WTC11 (cell line): ENCODE measurements at places on chromosomes 2 and 18. TPM values are rescaled to one million over a fixed set of nuclear protein-coding genes. Genes with fewer than 3 reads are reported as not detected.

DNA sequence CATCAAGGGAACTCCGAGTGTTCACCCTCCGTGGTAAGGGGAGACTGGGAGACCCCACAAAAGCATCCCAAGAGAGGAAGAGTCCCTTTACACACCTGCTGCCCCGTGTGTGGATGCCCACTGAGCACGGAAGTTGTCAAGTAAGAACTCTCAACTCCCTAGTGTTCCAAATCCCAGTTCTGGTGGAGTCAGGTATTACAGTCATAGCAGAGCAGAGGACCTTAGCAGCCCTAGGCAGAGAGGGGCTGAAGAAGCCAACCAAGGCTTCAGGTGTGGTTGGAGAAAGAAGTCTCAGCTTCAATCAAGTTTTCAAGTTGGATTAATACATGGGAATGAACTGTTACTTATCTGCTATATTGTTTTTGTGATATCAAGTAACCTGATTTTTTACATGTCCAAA, 512.5 kb downstream of the RNF144A start:
- peaks cover 44% of the 10 kb centered on the region for H3K4me1 ChIP-seq
- no peak overlapping the region for H3K4me3 ChIP-seq
- H3K27ac ChIP-seq, result peak overlapping the region; percentile 98
- DNase-seq, result no peak
- H3K27me3 ChIP-seq, result no peaks in the 10 kb centered on the region; the same call in none of the 2 replicates

DNA sequence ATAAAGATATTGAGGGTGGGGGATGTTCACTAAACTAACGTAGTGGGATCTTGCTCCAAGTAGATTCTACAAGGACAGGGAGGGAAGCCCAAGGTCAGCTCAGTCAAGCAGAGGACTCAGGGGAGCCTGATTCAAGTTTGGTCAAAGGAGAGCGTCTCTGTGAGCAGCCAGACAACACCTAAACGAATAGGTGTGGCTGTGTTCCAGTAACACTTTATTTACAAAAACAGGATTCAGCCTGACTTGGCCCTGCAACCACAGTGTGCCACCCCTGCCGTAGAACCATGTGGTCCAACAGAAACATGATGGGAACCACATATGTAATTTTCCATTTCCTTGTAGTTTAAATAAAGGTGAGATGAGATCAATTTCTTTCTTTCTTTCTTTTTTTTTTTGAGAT, 18.1 kb upstream of the FZD5 start:
- no peaks in the 10 kb centered on the region for H3K36me3 ChIP-seq
- H3K27ac ChIP-seq, result peak overlapping the region; percentile 0; the same call in 1 of the 2 replicates
- no peaks in the 10 kb centered on the region for H3K27me3 ChIP-seq
- DNase-seq, result no peak

The SERPINB13 gene
- not detected in 3 replicates for total RNA-seq

DNA sequence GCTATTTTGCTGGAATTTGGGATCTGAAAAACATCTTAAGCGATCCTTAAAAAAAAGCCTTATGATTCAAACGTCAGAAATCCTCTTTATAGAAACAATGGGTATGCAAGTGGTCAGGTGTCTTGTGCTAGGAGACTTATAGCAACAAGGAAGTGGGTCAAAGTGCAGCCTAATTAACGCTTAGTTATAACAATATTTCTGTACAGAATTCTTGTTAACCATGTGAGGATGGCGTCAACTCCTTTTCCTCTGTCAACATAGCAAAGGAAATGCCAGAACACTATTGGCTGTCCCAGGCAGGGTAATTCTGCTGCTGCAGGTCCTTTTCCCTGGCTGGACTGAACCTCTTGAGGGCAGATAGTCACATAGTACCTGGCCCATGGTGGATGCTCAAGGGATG, 189.4 kb downstream of the MSH2 start:
- H3K36me3 ChIP-seq, result peaks cover 35% of the 10 kb centered on the region
- H3K27ac ChIP-seq, result peak overlapping the region; percentile 42; the same call in 1 of the 2 replicates
- peaks cover 32% of the 10 kb centered on the region for H3K4me1 ChIP-seq
- DNase-seq, result no peak

DNA sequence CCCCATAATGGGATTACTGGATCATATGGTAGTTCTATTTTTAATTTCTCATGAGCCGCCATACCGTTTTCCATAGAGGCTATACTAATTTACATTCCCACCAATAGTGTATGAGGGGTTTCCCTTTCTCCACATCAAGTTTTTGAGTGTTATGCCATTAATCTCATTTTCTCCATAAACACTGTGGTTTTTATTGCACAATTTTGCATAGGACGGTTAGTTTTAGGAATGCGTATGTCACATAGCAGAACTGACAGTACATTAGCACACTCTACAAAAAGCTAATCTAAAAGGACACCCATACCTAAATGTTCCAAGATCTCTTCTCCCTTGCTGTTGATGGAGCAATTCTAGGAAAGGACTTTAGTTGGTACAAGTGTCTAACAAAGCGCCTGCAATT, 32.5 kb downstream of the DARS1 start:
- H3K36me3 ChIP-seq, result peaks cover 24% of the 10 kb centered on the region
- H3K4me1 ChIP-seq, result peaks cover 15% of the 10 kb centered on the region
- DNase-seq, result no peak
- H3K27me3 ChIP-seq, result no peaks in the 10 kb centered on the region

- H3K4me3 ChIP-seq, result no peak overlapping the region
- no peak overlapping the region for H3K27ac ChIP-seq
- H3K4me1 ChIP-seq, result peaks cover 60% of the 10 kb centered on the region
Measured at GRCh38 chr2:10378189-10378588, 69.9 kb downstream of the ODC1 start.

DNA sequence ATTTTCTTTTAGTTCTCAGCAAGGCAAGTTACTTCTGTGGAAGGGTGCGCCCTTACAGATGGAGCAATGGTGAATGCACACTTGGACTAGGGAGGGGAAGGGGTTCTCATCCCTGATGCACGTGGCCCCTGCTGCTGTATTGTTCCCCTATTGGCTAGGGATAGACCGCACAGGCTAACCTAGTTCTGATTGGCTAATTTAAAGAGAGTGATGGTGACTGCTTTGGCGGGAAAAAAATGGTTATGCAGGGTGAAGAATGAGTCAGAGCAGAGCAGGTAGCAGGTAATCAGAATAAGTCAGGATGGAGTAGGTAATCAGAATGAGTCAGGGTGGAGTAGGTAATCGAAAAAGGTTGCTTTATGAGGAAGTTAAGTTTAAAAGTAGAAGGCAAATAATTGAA, 171.5 kb downstream of the MTCL1 start:
- H3K4me1 ChIP-seq, result no peaks in the 10 kb centered on the region
- H3K27ac ChIP-seq, result no peak overlapping the region
- no peak for DNase-seq
- H3K27me3 ChIP-seq, result no peaks in the 10 kb centered on the region
- H3K4me3 ChIP-seq, result no peak overlapping the region
- peaks cover 16% of the 10 kb centered on the region for H3K36me3 ChIP-seq

DNA sequence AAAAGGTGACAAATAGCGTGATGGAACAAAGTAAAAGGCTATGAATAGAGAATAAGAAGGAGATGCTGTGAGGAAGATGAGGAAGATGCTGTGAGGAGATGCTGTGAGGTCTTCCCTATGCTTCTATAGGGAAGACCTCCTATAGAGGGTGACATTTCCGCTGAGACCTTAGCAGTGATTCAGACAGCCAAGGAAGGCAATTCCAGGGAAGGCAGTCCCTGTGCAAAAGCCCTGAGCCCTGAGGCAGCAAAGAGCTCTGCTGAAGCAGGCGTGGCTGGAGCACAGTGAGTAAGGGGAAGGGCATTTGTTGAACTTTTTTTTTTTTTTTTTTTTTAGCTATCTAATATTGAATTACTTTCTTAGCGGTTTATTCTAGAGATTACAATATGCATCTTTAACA, 142.7 kb upstream of the FOSL2 start:
- no peak for DNase-seq
- no peaks in the 10 kb centered on the region for H3K27me3 ChIP-seq
- no peak overlapping the region for H3K4me3 ChIP-seq
- peaks cover 16% of the 10 kb centered on the region for H3K4me1 ChIP-seq

The COL4A4 gene
- 1.9 to 3.1 TPM (median 1.9 TPM) in 3 replicates for total RNA-seq

The DRC1 gene
- 0.55 TPM in 1 of 3 replicates, not detected in the others for total RNA-seq

The PIK3C3 gene
- 38.7 to 48.9 TPM (median 40.4 TPM) in 3 replicates for total RNA-seq

DNA sequence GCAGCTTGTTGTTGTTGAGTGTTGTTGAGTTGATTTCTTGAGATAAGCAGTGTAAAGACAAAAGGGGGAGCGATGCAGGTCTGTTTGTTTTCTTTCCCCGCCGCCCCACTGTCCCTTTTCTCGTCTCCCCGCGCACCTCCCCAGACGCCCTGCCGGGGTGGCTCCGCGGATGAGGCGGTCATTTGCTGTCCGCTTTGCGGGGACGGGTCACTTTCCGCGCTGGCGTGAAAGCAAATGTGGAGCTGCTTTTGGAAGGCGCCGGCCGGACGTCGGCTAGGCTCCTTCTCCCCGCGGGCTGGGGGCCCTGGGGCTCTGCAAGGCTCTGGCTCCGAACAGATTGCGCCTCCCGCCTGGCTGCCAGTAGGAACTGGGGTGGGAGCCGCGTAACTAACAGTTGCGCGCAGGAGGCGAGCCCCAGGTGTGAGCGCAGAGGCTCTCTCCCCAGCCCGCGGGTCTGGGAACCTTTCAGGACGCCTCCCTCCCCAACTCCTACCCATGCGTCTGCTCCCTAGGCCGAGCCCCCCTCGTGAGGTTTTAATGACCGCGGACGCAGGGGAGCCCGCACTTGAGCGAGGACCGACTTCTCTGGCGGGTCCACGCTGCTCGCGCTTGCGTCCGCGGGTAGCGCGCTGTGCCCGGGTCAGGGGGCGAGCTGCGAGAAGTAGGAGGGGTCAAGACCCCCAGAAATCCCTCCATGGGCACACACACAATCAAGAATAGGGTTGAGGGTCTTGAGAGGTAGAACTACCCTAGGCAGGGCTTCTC, 146.6 kb downstream of the MEIS1 start:
- DNase-seq, result peak; percentile 57
- no peak overlapping the region for H3K27ac ChIP-seq
- peaks cover 32% of the 10 kb centered on the region for H3K4me1 ChIP-seq

DNA sequence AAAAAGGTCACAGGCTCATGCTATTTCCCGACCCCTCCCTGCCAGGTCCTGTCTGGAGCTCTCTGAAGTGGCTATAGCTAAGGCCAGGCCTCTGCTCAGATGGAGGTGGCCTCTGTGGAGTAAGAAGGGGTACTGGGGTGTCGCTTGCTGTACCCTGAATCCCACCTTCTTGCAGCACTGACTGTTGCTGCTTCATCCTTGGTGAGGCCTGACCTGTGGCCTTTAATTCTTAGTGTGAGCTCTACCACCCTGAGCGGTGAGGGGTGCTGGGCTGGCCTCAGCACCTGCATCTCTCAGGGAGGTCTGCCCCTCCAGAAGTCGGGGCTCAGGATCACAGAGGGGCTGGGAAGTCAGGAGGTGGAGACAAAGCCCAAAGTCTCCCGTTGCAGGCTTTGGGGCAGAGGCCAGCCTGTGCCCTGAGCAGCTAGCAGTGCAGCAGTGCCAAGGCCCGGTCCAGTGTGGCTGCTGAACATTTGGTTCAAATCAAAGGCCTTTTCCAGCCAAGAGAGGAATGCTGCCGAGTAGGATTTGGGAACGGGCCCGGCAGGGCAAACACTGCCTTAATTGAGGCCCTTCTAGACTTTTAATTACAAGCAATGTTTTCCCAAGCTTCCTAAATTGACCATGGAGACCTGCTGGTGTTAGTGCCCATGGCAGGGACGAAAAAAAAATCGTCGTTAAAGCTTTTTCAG, 133.5 kb upstream of the HAAO start:
- H3K4me3 ChIP-seq, result no peak overlapping the region
- no peaks in the 10 kb centered on the region for H3K27me3 ChIP-seq
- DNase-seq, result no peak
- H3K27ac ChIP-seq, result peak overlapping the region; percentile 41

- no peak overlapping the region for H3K27ac ChIP-seq
- H3K4me1 ChIP-seq, result peaks cover 39% of the 10 kb centered on the region
- peak; percentile 43 for DNase-seq
- no peaks in the 10 kb centered on the region for H3K36me3 ChIP-seq
- H3K4me3 ChIP-seq, result peak overlapping the region; percentile 45
Measured at GRCh38 chr2:120587279-120587996, 148.2 kb upstream of the GLI2 start.

GRCh38 chr2:160372585-160372984, 121.0 kb downstream of the RBMS1 start:
- peak overlapping the region; percentile 60 for H3K27ac ChIP-seq
- H3K4me3 ChIP-seq, result no peak overlapping the region
- no peak for DNase-seq

- no peaks in the 10 kb centered on the region for H3K36me3 ChIP-seq
- H3K27ac ChIP-seq, result no peak overlapping the region
- no peak overlapping the region for H3K4me3 ChIP-seq
Measured at GRCh38 chr2:157194097-157194688, 63.3 kb upstream of the GALNT5 start.

The CKAP2L gene
- 17.7 to 25.6 TPM (median 17.9 TPM) in 3 replicates for total RNA-seq

- H3K36me3 ChIP-seq, result peaks cover 58% of the 10 kb centered on the region
- no peak for DNase-seq
- H3K27ac ChIP-seq, result no peak overlapping the region
- no peaks in the 10 kb centered on the region for H3K4me1 ChIP-seq
- H3K27me3 ChIP-seq, result no peaks in the 10 kb centered on the region
- no peak overlapping the region for H3K4me3 ChIP-seq
Measured at GRCh38 chr2:42614838-42615237, 46.4 kb downstream of the MTA3 start.

The C18orf54 gene
- 32.8 to 38.2 TPM (median 37.3 TPM) in 3 replicates for total RNA-seq

GRCh38 chr2:43798300-43798699, 24.5 kb downstream of the DYNC2LI1 start:
- no peak for DNase-seq
- H3K27ac ChIP-seq, result no peak overlapping the region
- H3K4me3 ChIP-seq, result no peak overlapping the region
- H3K27me3 ChIP-seq, result no peaks in the 10 kb centered on the region
- H3K36me3 ChIP-seq, result no peaks in the 10 kb centered on the region

- no peak for DNase-seq
- H3K36me3 ChIP-seq, result peaks cover 11% of the 10 kb centered on the region
- H3K27me3 ChIP-seq, result no peaks in the 10 kb centered on the region; the same call in 1 of the 2 replicates
- peaks cover 26% of the 10 kb centered on the region for H3K4me1 ChIP-seq
- no peak overlapping the region for H3K4me3 ChIP-seq
Measured at GRCh38 chr2:3464401-3465005, 54.8 kb downstream of the ADI1 start.

GRCh38 chr2:129876541-129876940, 102.9 kb upstream of the RAB6C start:
- no peak overlapping the region for H3K27ac ChIP-seq
- H3K4me1 ChIP-seq, result peaks cover 16% of the 10 kb centered on the region
- peak overlapping the region; percentile 89 for H3K4me3 ChIP-seq
- no peaks in the 10 kb centered on the region for H3K27me3 ChIP-seq
- DNase-seq, result no peak

DNA sequence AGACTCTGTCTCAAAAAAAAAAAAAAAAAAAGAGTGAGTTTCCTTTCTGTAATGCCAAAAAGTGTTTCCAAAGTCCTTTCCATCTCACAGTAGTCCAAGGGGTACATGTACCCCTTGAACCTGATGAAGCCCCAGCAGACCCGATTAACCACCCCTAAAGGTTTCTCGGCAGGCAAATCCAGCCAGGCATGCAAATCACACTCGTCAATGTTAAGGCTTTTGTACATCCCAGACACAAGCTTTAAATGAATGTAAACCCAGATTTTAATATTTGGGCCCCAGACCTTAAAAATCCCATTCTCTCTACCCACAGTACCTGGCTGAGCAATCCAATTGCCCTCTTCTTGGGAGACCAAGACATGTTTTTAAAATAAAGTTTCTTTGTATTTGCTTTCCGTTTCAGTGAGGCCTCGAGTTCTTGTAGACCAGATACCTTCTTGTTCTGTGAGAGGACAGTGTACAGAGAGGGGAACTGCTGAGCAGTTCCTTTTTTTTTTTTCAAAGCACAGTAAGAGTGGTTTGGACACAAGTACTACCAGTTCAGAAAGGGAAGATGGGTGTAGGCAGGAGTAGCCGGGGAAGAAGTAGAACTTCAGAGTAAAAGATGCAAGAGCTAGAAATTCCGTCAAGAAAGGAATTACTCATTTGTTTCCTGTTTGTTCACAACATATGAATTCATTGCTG, at the start of gene NLRC4:
Gene NLRC4 (minus strand): TSS at position 465 of the 684 bp plus-strand sequence. CDS start 8,111 bp downstream, outside the sequence.
- H3K27ac ChIP-seq, result no peak within 1 kb of the TSS
- H3K27me3 ChIP-seq, result no peaks in the 10 kb centered on the region; the same call in 1 of the 2 replicates
- no peaks in the 10 kb centered on the region for H3K4me1 ChIP-seq
